ENCODE measurements at places on chromosomes 1 and 21.

- no peak for DNase-seq
Measured at GRCh38 chr1:217495249-217495648, 135.6 kb downstream of the GPATCH2 start.

GRCh38 chr1:221669441-221669840 lies 72.4 kb downstream of the DUSP10 start:
- no peak for DNase-seq

GRCh38 chr1:220013497-220013896 lies 32.8 kb downstream of the EPRS1 start:
- DNase-seq = no peak

DNA sequence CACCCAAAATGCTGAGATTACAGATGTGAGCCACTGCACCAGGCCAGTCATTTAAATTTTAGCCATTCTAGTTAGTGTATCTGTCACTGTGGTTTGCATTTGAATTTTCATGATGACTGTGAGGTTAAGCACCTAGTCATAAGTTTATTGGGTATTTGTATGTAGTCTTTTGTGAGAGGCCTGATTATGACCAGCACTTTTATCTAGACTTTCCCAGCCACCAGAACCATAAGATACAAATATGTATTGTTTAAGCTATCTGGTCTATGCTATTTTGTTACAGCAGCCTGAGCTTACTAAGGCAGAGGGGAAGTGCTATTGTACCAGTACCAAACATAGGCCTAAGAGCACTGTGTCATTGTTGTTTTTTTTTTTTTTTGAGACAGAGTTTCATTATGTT lies 19.9 kb upstream of the DNAJC6 start:
- no peak for DNase-seq

DNA sequence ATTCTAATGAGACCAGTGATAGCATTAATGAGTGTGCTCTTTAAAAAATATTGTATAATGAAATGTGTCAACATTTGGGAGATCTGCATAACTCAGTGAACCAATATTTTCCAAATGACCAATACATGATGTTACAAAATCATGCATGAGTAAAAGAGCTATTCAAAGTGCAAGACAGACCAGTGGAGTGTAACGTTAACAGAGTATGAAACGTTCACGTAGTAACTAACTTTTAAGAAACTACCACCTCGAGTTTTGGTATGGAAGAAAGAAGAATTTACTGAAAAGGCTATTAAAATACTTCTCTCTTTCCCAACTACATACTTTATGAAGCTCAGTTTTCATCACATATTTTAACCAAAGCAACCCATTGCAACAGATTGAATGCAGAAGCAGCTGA lies 9.6 kb upstream of the SLC6A9 start:
- DNase-seq = no peak

- DNase-seq = no peak
Measured at GRCh38 chr1:180343921-180344769, 114.1 kb downstream of the LHX4 start.

DNA sequence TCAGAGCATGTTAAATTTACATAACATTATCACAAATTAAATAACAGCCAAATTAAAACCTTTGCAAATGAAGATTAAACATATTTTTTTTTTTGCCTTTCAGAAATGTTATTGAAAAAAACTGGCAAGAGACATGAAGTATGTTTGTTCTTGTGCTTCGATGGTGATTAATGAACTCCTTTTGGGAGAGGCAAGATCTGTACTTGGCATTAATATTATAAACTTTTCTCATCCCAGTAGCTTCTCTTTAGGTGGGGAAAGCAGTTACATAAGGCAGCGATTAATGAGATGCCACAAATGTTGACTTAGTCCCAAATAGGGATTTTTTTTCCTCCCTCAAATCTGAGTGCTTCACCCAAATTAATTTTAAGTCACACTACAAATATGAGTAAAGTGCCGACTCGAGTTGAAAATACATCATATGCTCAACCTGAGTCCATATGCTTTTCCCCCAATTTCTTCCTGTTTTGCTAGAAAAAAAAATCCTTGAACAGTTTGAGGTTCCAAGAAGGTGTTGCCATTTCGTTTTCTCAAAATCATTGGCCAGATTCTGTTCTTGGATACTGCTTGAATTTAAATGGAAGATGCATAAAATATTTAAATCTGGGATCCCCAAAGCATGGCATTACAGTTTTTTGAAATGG lies 294.5 kb downstream of the VAV3 start:
- no peak for DNase-seq

DNA sequence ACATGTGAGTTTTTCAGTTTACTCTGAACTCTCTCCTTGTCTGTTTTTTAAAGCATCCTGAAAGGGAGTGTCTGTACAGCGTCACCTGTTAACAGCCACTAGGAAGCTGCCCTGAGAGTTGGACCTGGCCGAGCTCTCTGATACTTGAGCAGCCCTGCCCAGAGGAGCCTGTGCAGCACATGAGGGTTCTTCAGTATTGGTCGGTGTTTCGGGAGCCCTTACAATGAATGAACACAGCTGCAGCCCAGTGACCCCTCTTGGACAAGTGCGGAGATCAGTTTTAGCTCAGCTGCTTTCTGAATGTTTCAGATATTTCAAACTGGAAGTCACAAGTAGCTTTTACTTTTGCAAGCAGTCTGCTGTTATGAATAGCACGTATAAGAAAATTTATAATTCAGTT lies 39.2 kb downstream of the ADARB1 start:
- no peak for DNase-seq
